ENCODE measurements at places on chromosomes 7 and 10.

GRCh38 chr10:6177880-6178281 is 24.9 kb upstream of the PFKFB3 start:
- no peak for DNase-seq

GRCh38 chr10:12727832-12728215 is 273.7 kb downstream of the CCDC3 start:
- DNase-seq, result no peak

- DNase-seq, result no peak
Observed at GRCh38 chr10:111879969-111880368, 303.6 kb downstream of the GPAM start.

DNA sequence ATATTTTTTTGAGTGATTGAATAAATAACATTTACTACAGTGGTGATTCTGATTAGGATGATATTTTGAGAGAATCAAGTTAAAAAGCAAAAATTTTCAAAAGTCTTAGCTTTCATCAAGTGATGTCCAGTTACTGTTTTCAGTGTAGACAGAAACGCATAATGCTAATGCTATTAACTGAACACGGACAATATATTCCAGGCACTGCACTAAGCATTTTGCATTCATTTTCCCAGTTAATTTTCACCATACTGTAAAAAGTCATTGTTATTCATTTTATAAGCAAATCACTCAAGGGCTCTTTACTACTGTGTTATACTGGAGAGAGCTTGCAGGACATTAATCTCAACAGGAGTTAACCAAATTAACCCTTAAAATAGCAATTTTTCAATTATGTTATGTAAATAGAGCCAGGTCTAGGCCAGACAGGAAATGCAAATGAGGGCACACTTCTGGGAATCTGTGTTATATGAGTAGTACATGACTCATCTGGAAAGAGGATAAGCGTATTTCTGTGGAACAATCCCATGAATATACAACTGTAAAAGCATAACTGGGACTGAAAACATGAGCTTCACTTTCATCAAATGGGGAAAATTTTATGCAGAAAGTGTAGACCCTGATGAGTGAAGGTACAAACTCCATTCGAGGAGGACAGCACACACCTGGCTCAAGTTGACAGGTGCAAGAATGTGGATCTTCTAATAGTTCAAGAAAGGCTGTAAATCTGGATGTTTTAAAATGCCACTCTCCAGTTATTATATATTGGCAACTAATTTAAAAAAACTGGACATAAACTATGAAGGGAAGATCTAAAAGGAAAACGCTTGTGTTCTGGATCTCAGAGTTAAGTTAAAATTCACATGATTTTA is 75.4 kb downstream of the ANK3 start:
- DNase-seq, result no peak

DNA sequence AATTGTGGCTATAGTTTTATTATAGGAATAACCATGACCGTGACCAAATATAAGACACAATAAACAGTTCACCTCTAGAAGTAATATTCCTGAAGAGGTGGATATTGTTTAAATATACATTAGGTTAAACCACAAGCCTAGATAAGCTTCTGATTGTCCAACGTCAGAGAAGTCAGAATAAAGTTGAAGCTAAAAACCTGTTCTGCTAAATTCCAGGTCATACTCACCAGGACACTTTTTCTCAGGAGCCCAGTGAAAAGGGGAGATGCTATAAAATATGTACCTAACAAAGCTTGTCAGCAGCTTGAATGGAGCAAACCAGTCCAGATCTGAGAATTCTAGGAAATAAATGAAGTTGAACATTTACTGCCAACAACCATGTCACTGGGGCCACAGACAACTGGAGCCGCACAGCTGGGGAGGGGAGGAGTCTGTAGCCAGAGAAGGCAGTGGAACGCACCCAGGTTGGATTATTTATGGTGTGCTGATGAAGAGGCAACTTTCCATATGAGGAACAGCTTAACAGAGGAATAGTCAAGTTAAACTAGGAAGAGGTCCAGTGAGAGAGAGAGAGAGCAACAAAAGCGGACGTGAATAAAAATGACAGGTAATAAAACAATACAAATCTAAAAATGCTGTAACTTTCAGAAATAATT is 191.1 kb downstream of the ZNF438 start:
- DNase-seq, result peak; percentile 90
